ENCODE measurements at places on chromosomes 7 and 10.

GRCh38 chr7:154960063-154960790 lies 42.7 kb downstream of the PAXIP1 start:
- DNase-seq: no peak

GRCh38 chr7:70752794-70753241 lies 379.1 kb upstream of the GALNT17 start:
- DNase-seq: no peak

DNA sequence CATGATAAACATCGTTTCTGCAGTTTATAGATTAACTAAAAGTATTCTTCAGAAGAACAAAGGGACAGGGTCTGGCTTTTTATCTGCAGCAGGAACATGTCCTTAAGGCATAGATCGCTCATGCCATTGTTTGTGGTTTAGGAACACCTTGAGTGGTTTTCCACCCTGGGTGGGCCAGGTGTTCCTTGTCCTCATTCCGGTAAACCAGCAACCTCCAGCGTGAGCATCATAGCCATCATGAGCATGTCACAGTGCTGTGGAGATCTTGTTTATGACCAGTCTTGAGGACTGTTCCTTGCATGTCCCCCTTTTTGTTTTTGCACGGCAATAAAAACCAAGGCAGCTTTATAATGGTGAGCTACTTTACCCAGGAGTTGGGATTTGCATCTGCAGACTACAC lies 33.9 kb downstream of the STOX1 start:
- DNase-seq: no peak

DNA sequence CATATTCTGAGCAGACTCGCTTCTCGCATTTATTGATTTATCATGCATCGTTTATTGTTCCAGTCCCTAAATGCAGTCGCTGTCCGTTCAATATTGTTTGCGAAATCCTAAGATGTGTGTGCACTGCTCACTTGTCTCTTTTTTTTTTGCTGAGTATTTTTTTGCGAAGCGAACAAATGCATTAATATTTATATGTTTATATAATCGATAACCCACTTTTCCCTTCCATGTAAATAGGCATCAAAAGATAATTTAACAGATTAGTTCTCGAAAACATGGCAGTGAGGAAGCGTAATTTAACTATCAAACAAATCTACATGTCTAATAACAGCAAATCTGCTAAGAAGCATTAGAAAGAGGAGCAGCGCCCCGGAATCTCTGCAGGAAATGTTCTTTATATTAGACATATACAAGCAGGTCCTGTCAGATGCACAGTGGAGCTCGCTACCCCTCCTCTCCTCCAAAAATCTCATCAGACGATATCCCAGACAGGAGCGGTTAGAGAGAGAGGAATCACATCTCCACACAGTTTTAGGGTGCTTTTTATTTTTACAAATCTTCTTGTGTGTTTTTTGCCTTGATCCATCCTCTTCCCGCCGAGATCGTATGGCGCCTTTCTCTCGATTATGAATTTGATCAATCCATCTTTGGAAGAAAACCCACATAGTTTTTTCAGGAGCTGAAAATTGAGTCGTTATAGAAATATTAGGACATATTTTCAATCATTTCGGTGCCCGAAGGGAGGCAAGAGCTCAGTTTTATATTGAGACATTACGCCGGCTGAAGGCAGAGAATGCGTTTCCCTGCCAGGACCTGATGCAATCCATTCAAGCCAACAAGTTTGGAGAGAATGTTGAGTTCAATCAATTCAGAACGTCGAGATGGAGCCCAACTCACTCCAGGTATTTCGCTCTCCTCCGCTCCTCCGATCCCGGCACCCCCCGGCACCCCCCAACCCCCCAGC lies at the start of gene ARID5B:
Gene ARID5B (plus strand): TSS at position 871 of the 964 bp plus-strand sequence. CDS start 11 bp downstream, at position 882.
- peak; percentile 6 for DNase-seq

GRCh38 chr10:97519342-97519741 lies 20.6 kb downstream of the UBTD1 start:
- no peak for DNase-seq

- no peak for DNase-seq
Measured at GRCh38 chr10:558364-558763, 131.1 kb downstream of the DIP2C start.

DNA sequence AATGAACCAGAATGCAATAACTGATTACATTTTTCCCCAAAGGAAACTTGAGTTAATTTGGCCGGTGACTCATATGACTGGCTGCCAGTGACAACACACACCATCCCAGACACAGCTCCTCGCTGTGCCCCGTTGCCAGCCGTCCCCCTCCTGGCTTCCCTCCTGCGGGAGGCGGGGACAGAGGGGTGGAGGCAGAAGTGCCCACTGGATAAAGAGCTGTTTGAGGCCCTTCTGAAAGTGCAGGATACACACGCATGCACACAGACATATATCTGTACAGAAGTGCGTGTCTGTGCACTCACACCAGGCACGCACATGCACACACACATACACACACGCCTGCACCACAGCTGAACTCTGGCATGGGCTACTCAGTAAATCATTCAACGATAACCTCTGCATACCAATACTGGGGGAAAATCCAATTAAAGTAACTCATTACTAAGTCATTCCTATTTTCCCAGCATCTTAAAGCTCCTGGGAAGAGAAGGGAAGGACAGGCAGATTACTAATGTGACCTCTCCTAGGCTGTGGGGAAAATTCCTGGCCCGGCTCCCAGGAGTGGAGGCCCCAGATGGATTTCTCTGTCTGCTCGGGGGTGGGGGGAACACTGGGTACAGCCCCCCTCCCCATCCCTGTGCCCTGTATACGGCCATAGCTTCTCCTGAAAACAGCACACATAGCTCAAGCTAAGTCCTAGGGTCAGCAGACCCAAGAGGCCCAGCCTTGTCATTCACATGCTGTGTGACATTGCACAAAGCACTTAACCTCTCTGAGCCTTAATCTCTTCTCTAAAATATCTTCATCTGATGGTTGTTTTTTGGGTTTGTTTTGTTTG lies 52.3 kb upstream of the MYL10 start:
- no peak for DNase-seq

GRCh38 chr7:120404042-120404441 lies 131.1 kb downstream of the KCND2 start:
- no peak for DNase-seq

- DNase-seq: no peak
Measured at GRCh38 chr10:128851726-128852125, 615.3 kb upstream of the MGMT start.

GRCh38 chr10:92113911-92114600 lies 176.8 kb downstream of the CPEB3 start:
- no peak for DNase-seq

DNA sequence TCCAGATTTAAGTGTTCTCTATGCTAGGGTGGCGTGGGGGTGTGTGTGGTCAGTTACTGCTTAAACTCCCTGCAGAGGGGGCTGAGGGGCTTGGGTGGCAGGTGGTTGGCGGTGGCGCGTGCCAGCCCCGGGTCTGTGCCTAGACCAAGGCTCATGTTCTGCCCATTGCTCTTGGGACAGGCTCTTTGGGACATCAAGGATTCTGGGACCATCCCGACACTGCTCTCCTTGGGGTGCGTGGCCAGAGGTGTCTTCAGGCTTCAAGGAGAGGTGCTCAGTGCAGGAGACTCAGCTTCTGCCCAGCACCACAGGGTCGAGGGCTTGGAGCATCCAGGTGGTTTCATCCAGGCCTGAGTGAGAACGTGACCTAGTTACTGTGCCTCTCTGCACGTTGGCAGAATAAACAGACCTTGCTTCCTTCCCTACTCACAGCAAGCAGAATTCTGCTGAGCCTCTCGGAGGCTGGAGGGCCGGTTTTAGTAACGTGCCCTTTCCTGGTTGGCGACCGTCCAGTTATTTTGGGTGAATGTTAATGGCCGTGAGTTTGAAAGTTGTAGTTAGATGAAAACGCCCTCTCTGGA lies 39.9 kb downstream of the CAMK1D start:
- DNase-seq: no peak

DNA sequence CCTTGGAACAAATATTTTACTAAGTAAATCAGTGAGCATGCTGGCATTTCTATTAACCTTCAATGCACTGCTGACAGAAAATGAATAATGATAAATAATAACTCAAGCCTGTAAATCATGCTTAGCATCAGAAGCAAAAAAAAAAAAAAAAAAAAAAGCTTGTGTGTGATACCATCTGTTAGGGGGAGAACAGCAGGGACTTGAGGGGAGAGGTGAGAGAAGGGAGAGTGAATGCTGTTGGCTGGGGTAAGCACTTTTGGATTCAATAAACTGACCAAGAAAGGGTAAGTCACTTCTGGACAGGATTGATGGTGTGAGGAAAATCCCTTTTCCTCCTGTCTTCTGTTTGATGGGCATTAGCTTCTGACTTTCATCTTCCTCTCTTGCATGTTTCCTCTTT lies 996.4 kb downstream of the KCNMA1 start:
- no peak for DNase-seq

DNA sequence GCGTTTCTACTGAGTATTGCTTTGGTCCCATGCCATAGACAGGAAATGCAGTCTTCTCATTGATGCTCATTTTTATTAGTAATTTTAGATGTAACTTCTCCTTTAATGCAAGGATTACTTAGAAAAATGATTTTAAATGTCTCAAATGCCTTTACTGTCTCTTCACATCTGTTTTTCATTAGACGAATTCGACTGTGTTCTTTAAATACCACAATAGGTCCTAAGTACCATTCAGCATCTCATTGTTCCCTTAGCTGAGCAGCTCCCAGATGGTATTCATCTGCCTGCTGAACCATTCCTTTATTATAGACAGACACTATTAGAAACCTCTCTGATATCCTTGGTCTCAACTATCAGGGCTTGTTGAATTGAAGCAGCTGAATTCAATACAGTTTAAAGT lies 113.6 kb downstream of the LSMEM1 start:
- no peak for DNase-seq

- no peak for DNase-seq
Measured at GRCh38 chr10:128095753-128096469, 30.3 kb downstream of the MKI67 start.

DNA sequence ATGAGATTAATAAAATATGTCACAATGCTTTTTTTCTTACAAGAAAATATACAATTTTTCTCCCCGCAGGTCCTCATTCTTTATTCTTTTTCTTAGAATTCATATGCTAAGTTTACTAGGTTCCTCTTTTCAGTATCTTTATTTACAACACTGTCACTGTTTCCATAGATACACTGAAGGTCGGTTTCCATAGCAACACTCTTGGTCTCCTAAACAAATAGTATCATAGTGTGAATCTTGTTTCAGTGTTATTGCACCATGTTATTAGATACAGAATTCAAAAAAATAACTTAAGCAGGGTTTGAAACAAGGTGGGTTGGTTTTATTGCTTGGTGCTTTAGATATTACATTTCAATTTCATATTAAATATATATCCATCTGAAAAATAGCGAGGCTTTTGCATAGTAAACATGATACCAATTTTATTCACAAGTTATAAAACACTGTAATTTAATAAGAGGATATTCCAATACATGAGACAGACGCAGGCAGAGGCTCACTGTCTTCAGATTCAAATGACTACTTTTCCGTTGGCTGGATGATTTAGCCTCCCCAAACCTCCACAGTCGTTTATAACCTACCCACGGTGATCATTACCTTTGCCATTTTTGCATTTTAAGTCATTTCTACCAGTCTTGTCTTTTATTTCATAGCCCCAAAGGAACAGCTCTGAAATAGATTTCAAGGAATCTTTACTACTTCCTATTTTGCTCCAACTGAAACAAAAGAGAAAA lies 88.9 kb upstream of the KLF6 start:
- no peak for DNase-seq

- no peak for DNase-seq
Measured at GRCh38 chr10:103592186-103593021, 98.9 kb downstream of the NEURL1 start.

GRCh38 chr7:111362506-111363054 lies 199.7 kb downstream of the IMMP2L start:
- DNase-seq: no peak

GRCh38 chr10:131980761-131981428 lies 828 bp downstream of the BNIP3 start:
- DNase-seq: no peak

DNA sequence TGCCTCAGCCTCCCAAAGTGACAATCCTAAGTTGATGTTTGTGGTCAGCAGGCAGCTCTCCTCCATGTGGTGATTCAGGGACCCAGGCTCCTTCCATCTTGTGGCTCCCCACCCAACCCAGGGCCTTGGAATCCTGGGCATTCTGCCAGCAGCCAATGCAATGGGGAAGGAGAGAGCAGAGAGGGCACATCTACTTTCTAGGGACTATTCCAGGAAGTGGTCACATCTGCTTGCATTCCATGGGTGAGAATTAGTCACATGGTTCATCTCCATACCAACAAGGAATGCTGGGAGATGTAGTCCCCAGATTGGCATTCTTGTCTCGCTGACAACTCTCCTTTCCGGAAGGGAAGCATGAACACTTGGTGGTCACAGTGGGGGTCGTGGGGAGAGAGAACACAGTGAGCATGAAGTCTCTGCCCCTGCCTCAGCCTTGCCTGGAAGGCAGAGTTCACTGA lies 9.9 kb upstream of the SRRM3 start:
- DNase-seq: no peak

- DNase-seq: no peak
Measured at GRCh38 chr10:27687743-27688142, 57.9 kb downstream of the MKX start.

DNA sequence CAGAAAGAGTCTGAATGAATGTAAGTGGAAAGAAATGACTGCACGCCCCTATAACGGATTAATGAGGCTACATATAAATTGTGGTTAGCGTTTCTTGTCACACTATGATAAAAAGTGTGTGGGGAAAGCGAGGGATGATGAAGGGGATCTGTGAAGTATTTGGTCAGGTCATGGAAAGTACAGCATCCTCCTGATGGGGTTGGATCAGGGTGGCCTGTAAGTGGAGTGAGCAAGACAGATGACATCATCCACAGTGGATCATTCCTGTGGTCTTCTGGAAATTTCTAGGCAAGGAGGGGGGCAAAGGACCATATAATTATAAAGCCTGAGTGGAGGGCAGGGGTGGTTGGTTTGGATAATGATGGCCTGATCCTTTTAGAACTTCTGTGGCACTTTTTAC lies 606.0 kb downstream of the INHBA start:
- DNase-seq: no peak

DNA sequence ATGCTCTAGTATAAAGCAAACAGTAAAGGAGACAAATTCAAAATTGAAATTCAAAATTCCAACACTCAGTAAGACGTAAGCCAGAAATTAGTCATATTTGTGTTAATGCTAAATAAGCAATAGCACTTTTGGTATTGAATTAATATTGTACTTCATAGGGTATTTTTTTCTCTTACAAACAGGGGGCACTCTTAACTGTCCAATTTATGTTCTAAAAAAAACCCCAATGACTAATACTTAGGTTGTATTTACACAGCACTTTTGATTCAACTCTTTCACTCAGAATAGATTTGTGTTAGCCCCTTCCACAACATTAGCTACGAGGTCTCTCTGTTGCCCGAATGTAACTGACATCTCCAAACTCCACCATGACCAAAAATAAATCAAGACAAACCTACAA lies 284.9 kb upstream of the COBL start:
- no peak for DNase-seq

- no peak for DNase-seq
Measured at GRCh38 chr10:103820101-103821062, 35.0 kb downstream of the SH3PXD2A start.

- DNase-seq: no peak
Measured at GRCh38 chr10:49837051-49837478, 74.9 kb upstream of the OGDHL start.

All from substantia nigra (tissue), 51 donors.